ENCODE measurements at places on chromosomes 11 and 22.

DNA sequence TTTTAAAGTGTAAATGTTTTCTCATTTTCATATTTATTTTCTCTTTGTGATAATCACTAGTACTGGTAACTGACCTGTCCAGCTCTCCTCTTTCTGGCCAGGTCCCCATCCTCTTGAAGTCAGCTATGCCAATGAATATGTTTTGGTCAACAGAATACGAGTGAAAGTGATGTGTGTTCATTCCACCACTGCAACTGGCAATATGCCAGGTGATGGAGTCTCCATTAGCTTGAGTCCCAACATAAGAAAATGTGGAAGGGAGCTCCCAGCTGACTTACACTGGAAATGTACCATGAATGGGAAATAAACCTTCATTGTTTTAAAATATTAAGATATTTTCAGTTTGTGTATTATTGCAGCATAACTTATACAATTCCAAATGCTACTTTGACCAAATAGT lies 75.8 kb downstream of the CCDC34 start:
- DNase-seq, result no peak

DNA sequence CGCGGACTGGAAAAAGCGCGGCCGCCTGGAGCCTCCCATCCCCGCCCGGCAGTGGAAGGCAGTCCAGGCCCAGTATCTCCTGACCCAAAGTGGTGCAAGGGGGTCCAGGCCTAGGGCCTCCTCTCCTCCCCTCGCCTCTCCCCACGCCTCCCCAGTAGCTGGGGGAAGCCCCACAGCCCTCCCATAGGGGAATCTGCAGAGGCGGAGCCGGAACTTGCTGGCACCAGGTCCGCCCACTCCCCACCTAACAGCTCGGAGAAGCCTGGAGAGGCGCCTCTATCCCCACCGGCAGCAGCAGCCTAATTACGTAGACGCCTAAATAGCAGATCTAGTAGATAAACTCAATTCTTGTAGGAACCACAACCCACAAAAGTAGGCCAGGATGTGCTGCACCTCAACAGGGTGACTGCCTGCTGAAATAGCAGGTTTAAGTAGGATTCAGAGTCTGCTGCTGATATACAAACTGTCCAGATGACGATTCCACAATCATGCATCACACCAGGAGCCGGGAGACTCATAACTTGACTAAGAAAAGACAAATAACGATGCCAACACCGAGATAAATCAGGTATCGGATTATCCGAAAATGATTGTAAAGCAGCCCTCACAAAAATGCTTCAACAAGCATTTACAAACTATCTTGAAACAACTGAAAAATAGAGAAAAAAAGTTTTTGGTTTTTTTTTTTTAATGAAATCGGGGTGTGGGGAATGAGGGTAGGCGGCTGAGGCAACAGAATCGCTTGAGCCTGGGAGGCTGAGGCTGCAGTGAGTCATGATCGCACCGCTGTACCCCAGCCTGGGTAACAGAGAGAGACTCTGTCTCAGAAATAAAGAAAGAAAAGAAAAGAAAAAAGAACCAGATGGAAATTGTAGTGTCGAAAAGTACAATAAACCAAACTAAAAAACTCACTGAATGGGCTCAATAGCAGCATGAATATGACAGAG lies 11.4 kb upstream of the BRD1 start:
- peak; percentile 52 for DNase-seq

- DNase-seq, result no peak
Measured at GRCh38 chr11:117796456-117796871, 552 bp downstream of the DSCAML1 start.

- no peak for DNase-seq
Measured at GRCh38 chr11:41177791-41178190, 281.7 kb downstream of the LRRC4C start.

- DNase-seq, result no peak
Measured at GRCh38 chr11:21811572-21811971, 381.3 kb upstream of the ANO5 start.

DNA sequence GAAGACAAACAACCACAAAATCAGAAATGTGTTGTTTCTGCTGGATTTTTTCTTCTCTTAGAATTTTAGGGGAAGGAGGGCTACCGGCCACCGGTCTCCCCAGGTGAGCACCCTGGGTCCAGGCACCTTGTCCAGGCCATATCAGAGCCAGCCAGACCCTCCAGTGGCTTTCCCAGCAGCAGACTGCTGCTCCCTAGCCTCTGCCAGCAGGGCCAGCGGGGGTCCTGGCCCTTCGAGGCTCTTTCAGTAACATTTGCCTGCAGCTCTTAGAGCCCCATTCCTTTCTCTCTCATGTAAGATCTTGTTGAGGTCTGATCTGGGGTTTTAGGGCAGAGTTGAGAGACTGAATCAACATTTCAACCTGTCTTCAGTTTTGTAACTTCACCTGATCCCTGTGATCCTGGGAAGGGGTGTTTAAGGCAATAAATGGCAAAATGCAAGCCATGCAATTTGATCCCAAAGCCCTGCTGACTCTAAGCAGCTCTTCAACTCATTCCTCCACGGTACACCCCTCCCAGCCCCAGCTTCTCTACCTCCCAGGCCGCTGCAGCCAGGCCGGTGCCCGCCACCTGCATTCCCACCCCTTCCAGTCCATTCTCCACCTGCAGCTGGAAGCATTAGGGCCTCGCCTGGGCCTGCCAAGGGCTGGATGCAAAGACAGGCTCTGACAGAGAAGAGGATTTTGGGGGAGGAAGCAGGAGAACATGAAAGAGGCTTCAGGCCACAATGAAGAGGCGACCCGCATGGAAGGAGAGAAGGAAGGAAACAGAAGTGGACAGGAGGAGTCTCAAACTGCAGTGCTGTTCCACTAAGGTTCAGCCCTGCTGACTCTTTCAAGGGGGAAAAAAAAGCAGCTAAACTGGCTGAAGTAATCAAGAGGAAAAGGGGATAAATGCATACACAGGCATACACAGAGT lies 113.0 kb upstream of the FGF3 start:
- no peak for DNase-seq

GRCh38 chr11:130181295-130182272 lies 22.0 kb downstream of the ST14 start:
- DNase-seq, result no peak

DNA sequence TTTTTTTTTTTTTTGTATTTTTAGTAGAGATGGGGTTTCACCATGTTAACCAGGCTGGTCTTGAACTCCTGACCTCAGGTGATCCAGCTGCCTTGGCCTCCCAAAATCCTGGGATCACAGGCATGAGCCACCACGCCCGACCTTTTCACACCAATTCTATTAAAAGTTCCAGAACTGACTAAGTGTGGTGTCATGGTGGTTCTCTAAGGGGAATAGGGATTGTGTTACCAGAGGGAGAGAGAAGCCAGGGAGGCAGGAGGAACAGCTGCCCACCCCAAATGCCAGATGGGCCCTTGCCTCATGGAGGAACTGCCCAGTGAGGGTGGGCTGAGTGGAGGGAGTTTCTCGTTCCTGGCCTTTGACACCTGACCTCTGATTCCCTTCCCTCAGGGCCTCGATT lies 5.9 kb downstream of the RPS6KA4 start:
- DNase-seq, result no peak

DNA sequence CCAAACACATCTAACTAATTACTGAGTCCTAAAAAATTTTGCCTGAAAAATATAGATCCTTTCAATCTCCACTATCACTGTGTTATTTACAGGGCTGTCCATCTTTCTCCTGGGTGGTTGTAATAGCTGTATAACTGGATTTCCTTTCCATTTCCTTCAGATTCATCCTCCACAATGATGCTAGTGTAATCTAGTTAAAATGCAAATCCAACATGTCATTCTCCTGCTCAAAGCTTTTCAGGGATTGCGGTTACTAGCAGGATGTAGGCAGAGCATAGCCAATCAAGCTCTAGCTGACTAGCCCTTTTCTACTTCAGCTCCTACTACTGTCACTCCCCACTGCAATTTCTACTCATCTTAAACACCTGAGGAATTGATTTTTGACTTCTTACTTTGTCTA lies 283.0 kb downstream of the RAB38 start:
- no peak for DNase-seq

GRCh38 chr11:45444796-45445195 lies 158.7 kb upstream of the SYT13 start:
- no peak for DNase-seq

- DNase-seq, result no peak
Measured at GRCh38 chr11:12525466-12526055, 148.2 kb downstream of the PARVA start.

- no peak for DNase-seq
Measured at GRCh38 chr11:95984072-95984471, 60.2 kb upstream of the MTMR2 start.

DNA sequence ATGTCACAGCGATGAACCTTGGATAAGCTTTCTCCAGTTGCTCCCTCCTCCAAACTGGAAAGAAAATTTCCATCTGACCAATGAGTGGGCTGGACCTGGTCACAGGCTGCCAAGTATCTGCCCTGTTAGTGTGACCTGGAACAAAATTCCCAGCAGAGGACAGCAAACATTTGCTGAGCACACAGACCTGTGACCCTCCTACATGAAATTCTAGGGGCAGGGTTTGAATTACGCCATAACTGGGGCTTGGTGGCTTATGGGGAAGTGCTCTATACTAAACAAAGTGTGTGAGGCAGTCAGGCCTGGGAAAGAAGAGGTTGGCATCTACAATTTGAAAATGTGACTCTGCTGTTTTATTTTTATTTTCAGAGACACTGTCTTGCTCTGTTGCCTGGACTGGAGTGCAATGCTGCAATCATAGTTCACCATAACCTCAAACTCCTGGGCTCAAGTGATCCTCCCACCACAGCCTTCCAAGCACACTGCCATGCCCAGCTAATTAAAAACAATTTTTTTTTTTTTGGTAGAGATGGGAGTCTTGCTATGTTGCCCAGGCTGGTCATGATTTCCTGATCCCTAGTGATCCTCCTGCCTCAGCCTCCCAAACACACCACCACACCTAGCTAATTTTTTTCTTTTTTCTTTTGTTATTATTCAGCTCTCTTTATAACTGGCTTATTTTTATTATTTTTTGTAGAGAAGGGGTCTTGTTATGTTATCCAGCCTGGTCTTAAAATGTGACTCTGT lies 13.6 kb upstream of the XBP1 start:
- no peak for DNase-seq

- DNase-seq, result no peak
Measured at GRCh38 chr11:128061281-128061871, 526.0 kb downstream of the ETS1 start.

DNA sequence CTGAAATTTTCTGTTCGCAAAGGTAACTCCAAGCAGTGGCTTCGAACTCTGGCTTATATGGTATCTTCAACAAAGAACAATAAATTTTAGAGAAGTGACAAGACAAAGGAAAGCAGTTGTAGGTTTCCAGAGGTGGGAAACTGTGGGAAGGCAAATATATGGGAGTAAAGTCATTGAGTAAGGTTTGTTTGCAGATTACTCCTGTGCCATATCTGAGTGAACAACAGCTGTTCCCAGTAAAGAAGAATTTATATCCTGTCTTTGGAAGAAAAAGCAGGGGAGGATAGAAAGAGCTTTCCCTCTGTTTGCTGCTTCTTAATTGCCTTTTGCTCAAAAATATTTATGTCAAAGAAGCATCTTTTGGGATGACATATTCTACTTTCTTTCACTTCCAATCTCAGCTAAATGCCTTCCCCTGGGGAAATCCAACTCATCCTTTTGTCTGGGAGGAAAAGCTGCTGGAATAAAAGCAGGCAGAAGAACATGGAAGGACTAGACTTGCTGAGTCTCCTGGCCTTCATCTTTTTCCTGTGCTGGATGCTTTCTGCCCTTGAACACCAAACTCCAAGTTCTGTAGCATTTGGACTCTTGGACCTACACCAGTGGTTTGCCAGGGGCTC lies 10.4 kb upstream of the RCN1 start:
- no peak for DNase-seq

- no peak for DNase-seq
Measured at GRCh38 chr11:86483940-86484794, 109.5 kb downstream of the CCDC81 start.

- no peak for DNase-seq
Measured at GRCh38 chr22:39814899-39815298, 78.7 kb downstream of the ENTHD1 start.
